ENCODE measurements at places on chromosomes 1 and 21.
A peak's percentile ranks its signal among the peaks of the same experiment; 100 is the strongest.

- no peak for DNase-seq
Observed at GRCh38 chr1:204356997-204357396, 2.7 kb downstream of the PLEKHA6 start.

DNA sequence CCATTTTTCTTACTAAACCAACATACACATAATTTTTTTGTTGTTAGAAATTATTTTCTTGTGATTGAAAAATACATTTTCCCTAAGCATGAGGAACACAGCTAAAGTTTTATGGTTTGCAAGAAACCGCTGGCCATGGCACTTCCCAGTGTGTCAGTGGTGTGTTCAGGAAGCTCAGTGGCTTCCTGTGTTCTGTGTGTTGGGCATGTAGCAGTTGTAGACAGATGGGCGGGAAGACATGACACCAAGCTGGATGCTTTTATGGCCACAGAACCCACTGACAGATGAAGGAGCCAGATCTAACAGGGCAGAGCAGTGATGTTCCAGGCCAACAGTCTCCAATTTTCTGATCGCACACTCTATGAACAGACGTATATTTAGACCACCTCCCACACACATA, 119.8 kb downstream of the GALNT2 start:
- no peak for DNase-seq

- DNase-seq: no peak
Observed at GRCh38 chr1:161307230-161307768, 2.5 kb downstream of the MPZ start.

DNA sequence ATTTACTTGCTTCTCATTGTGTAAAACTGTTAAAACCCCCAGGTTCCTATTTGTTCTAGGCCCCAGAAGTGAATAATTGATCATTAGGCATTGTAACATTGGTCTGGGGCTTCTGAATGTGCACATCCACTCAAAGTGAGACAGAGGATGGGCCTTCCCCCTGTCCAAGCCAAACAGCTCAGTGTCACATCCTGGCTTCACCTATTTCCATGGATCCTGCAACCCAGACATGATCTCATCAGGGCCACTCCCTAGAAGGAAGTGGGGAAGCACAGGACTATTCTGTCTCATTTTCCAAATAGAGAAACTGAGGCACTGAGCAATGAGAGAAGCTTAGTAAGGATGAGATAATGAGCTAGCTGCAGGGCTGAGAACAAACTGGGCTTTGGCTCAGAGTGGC, 47.4 kb upstream of the TSPAN2 start:
- peak; percentile 41 for DNase-seq

DNA sequence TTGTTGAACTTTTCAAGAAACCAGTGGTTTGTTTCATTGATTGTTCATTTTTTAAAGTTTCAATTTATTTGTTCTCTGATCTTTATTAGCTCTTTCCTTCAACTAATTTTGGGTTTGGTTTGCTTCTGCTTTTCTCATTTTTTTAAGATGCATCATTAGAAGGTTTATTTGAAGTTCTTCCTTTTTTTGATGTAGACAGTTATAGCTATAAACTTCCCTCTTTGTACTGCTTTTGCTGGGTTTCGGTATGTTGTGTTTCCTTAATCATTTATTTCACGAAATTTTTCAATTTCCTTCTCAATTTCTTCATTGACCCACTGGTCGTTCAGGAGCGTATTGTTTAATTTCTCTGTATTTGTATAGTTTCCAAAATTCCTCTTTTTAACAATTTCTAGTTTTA, 133.3 kb upstream of the GPR52 start:
- no peak for DNase-seq

GRCh38 chr1:172642970-172643369, 15.9 kb upstream of the FASLG start:
- DNase-seq: peak; percentile 100

GRCh38 chr1:184176058-184176457, 124.5 kb downstream of the TSEN15 start:
- no peak for DNase-seq

All from PC-3 (cell line).